ENCODE measurements at places on chromosomes 16 and 17.

GRCh38 chr16:23122144-23122543 is 27.1 kb downstream of the USP31 start:
- DNase-seq = no peak

DNA sequence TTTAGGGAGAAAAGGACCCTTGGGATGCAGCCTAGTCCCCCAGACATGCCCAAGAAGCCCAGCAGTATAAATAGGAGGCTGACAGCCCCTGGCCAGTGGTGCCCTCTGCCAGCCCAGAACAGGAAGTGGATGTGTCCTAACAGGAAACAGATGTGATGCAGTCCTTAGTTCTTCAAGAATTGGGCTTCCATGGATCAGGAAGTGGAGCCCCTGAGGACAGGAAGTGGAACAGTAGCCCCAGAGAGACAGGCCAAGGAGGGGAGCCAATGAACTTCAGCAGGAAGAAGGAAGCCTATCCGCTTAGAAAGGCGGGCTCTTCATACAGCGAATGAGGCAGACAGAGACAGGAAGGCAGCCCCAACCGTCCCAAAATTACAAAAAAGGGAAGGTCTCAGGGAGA is 7.2 kb downstream of the CTF1 start:
- no peak for DNase-seq

DNA sequence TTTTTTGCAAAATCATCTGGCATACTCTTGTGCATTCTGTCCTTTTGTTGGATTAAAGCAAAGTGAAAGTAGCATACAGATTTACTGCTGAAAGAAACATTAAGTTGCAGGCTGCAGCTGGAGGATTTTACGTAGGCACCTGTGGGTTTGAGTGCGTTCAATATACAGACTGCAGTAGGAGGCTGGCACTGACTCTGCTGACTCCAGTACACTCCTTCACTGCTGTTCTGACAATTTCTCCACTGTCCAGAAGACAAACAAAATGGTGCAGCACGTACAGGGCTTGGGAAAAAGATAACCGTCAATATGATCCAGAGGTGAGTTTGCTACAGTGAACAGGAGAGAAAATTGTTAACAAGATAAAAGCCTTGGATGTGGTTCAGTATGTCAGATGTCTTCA is 73.3 kb downstream of the TANC2 start:
- no peak for DNase-seq

- no peak for DNase-seq
Measured at GRCh38 chr16:84467256-84467655, 37.2 kb downstream of the MEAK7 start.

DNA sequence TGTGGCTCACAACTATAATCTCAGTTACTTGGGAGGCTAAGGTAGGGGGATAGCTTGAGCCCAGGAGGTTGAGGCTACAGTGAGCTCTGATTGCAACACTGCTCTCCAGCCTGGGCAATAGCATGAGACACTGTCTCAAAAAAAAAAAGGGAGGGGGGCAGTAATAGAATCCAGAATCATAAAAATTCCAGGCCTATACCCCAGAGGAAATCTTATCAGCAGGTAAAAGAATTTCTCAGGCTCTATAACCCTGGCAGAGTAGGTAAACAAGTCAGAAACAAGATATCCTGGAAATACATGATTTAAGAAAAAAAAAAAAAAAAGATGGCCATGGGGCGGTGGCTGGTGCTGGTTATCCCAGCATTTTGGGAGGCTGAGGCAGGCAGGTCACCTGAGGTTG is 12.9 kb downstream of the SPAG9 start:
- no peak for DNase-seq

DNA sequence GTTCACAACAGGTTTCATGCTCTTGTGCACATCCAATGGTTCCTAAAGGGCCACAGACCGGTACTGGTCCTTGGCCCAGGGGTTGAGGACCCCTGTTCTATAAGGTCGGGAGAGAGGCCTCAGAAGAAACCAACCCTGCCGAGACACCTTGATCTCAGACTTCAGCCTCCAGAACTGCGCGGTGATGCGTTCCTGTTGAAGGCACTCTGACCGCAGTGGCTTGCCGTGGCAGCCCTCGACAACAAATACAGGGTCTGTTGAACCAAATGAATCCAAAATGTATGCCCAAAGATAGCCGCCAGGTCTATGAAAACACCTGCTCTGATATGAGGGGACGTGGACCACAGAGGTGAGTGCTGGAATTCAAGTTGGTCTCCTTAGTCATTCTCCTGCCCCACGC is 389.8 kb downstream of the SEC14L1 start:
- no peak for DNase-seq

DNA sequence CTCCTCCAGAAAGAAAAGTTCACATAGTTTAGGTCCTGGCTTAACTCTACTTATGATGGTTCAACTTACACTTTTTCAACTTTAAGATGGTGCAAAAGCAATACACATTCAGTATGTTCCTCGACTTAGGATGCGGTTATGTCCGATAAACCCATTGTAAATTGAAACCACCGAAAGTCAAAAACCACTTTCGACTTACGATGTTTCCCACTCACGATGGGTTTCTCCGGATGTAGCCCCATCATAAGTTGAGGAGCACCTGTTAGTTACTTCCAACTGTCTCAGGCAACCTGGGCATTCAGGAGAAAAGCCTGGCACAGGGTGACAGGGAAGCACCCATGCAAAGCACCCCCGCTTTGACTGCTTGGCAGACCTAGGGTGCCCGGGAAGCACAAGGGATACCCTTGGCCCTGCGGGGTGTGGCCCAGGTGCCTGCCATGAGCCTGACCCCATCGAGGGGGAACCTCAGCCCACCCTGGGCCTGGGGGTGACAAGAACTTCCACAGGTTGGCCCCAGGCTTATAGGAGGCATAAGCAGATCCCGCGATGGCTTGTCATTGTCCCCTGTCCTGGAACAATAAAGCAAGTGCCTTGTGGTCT is 14.0 kb downstream of the UNC119 start:
- no peak for DNase-seq

GRCh38 chr17:44095647-44096496 is 25.3 kb downstream of the G6PC3 start:
- no peak for DNase-seq

DNA sequence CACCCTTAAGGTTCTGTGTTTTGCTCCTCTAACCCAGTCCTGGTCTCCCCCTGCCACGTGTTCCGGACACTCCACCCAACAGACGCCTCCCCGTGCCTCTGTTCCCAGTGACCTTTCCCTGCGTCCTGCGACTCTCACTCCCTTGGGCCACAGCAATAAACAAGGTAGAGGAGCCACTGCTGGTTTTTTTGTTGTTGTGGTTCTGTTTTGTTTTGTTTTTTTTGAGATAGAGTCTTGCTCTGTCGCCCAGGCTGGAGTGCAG is 3.7 kb upstream of the NPW start:
- no peak for DNase-seq

GRCh38 chr16:21194771-21195301 is 16.5 kb downstream of the ZP2 start:
- peak; percentile 12 for DNase-seq

- no peak for DNase-seq
Measured at GRCh38 chr17:67290711-67291291, 45.8 kb upstream of the HELZ start.

DNA sequence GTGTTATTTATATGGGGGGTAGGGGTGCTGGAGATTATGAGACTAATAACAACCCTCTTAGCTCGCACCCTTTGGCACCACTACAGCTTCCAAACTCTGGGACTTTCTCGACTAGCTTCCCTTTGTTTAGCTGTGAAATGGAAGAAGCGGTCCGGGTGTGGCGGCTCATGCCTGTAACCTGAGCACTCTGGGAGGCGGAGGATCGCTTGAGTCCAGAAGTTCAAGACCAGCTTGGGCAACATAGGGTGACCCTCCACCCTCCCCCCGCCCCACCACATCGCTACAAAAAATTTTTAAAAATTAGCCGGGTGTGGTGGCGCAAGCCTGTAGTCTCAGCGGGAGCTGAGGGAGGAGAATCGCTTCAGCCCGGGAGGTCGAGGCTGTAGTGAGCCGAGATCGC is 814 bp upstream of the CDH3 start:
- DNase-seq = no peak

DNA sequence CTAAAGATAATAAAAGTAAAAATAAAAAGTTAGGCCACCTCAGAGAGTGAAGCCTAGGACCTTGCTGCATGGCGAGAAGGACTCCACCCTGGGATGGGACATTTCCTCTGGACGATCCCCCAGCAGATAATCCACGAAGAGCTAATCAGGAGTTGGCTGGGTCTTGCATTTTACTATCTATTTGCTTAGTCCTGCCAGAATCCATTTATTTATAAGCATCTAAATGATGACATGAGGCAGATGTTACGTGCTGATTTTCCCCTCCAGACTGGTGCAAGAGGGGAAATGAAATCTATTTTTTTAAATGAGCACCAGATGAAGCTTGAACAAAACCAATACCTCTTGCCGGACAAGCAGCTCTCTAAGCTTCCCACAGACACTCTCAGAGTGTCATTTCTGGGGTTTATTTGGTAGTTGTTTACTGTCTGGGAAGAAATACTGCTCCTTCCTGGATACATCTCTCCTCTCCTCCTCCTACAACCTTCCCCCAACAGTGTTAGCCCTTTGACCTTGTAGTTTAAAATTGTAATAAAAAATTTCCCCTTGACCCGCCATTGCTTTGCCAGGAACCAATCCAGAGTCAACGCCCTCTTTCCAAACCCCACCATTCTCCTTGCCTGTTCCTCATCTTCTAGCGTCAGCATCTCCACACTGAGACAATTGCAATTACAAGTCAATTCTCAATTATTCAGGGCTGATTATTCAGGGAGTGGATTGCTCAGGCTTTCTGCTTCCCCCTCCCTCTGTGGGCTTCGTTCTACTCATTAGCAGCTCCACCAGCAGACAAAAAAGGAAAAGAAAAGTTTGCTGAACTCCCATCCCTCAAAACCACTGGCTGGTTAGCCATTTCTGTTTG is 63.0 kb downstream of the GSG1L start:
- DNase-seq = no peak

- DNase-seq = no peak
Measured at GRCh38 chr16:82504836-82505235, 121.9 kb upstream of the CDH13 start.

DNA sequence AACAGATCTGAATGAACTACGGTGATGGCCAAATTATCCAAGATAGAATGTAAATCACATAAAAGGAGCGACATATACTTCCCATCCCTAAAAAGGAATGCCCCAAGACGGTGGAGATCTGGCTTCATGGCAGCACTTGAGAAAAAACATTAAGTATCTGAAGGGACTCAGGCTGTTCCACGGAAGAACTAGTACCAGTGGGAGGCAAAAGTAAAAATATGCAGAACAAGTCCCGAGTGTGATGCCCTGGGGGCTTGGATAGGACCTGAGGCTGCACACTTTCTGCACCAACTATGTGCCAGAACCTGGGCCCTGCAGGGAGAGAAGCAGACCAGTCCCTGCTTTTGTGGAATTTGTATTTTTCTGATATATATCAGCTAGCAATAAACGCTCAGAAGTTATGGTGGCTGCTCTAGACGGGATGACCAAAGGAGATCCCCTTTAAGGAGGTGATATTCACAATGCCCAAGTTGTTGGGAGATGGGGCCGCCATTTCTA is 539 bp upstream of the CKLF start:
- DNase-seq = peak; percentile 26

DNA sequence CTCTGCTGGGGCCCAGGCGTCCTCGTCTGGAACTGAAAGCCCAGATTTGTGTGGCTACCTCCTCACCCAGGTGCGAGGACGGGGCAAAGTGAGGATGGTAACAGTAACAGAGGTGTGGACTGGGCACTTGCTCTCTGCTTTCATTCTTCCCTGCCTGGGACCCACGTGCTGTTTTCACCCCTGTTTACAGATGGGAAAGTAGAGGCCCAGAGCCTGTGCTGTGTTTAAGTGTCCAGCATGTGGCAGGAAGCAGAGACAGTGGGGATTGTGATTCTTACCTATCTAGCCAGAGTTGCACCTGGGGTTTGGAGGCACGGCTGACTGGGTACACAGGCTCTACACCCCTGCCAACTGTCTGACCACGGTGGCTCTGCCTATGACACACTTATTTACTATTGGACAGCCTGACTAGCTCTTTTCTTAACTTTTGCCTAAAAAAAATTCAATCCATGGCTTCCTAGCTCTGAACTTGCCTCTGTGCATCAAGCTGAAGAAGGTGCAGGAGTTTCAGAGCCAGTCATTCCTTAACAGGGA is 155.4 kb downstream of the CLEC16A start:
- no peak for DNase-seq

DNA sequence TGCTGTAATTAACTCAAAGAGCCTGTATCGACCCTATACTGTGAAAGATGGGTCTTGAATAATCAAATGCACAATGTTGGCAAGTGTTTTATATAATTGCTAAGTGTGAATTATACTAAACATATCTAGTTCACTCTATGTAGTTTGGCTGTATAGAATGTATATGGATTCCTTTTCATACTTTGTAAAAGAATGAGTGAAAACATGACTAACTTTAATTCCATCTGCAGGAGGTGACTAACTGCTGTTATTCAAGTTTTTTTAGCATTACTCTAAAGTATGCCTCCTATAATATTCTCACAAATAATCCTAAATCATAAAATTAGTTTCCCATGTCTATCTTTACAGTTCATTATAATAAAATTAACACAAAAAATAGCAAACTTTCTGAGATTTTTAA is 394.0 kb upstream of the MON1B start:
- DNase-seq = no peak

- no peak for DNase-seq
Measured at GRCh38 chr16:83574388-83574787, 233.4 kb upstream of the HSBP1 start.

GRCh38 chr16:8649829-8650554 is 24.4 kb upstream of the ABAT start:
- DNase-seq = no peak

DNA sequence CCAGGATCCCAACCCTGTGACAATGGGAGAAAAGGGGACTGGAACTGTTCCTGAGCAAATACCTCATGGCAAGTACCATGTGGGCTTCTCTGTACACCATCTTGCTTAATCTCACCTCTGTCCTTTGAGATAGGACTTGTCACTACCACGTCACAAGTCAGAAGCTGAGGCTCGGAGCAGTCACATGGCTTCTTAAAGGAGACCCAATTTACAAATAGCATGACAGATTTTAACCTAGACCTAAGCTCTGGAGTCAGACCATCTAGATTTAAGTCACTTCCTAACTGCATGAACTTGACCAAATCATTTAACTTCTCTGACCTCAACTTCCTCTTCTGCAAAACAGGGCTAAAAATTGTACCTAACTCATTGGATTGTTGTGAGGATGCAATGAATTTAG is 36.0 kb upstream of the CCL1 start:
- DNase-seq = no peak

DNA sequence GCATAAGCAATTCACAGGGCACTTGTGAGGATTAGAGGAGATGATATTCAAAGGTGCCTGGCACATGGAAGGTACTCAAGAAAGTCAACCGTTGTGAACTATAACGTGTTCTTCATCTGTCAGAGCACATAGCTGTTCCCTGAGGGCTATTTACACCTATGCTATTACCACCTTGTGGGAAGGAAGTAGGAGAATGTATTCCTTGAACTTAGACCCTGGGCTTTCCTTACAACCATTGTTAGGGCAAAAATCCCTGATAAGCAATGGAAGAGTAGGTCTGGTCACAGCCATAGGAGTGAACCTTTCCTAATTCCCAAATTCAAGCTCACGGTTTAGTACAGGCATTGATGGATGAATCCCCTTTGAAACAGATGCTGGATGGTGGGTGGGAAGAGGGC is 188.6 kb downstream of the HAPSTR1 start:
- DNase-seq = no peak

GRCh38 chr17:80558046-80558445 is 13.4 kb downstream of the RPTOR start:
- DNase-seq = peak; percentile 46

All from activated CD4-positive, alpha-beta memory T cell treated with anti-CD3 and anti-CD28 coated beads for 36 hours (primary cell).